ENCODE measurements at places on chromosomes 2 and 18.

GRCh38 chr18:60962625-60963024 lies 370.6 kb upstream of the CDH20 start:
- DNase-seq = no peak

GRCh38 chr2:156031121-156031520 lies 301.4 kb downstream of the NR4A2 start:
- DNase-seq = no peak

- DNase-seq = no peak
Measured at GRCh38 chr18:33924576-33924975, 300.1 kb downstream of the NOL4 start.

GRCh38 chr2:127089478-127090235 lies 17.3 kb downstream of the BIN1 start:
- DNase-seq = no peak

DNA sequence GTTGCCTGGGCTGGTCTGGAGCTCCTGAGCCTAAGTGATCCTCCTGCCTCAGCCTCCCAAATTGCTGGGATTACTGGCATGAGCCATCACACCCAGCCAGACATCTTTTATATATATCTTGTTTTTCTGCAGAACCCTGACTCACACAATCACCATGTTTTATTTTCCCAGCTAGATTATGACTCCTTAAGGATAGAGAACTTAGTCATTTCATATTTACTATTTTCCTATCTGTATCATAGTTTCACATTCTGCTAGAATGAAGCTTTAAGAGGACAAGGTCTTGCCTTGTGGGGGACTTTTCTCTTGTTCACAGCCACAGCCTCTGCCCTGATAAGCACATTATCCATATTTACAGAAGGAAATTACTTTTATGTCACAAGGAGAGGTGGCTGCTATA lies 73.9 kb downstream of the LBH start:
- no peak for DNase-seq

GRCh38 chr2:133581010-133581760 lies 12.9 kb upstream of the NCKAP5 start:
- no peak for DNase-seq

GRCh38 chr2:182020286-182021070 lies 34.8 kb downstream of the PPP1R1C start:
- DNase-seq = no peak

GRCh38 chr2:181239201-181239799 lies 217.9 kb upstream of the ITGA4 start:
- DNase-seq = no peak

GRCh38 chr2:29806461-29806860 lies 114.9 kb downstream of the ALK start:
- no peak for DNase-seq

DNA sequence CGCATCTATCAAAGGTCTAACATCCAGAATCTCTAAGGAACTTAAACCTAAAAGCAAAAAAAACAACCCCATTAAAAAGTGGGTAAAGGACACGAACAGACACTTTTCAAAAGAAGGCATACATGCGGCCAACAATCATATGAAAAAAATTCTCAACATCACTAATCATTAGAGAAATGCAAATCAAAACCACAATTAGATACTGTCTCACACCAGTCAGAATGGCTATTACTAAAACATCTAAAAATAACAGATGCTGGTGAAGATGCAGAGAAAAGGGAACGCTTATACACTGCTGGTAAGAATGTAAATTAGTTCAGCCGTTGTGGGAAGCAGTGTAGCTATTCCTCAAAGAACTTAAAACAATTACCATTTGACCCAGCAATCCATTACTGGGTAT lies 38.0 kb downstream of the PPP3R1 start:
- DNase-seq = no peak

DNA sequence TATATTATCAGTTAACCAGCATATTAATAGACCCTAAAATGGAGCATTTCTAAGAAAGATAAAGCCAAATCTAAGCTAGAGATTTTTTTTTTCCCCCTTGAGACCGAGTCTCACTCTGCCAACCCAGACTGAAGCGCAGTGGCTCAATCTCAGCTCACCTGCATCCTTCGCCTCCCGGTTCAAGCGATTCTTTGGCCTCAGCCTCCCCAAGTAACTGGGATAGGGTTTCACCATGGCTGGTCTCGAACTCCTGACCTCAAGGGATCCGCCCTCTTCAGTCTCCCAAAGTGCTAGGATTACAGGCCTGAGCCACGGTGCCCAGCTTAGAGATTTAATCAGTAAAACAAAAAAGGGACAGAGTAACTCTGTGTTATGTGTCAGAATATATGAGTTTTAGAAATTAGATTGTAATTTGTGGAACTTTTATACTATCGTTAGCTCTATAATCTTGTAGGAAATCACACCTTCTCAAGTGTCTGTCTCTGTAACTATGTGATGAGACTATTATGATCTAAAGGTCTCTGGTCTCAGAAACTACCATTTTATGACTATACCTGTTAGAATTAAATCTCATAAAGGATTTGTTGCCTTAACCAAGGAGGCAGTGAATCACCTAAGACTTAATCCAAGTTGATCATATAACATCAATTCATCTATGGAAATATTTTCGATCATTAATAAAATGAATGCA lies 34.0 kb downstream of the YWHAQ start:
- no peak for DNase-seq

DNA sequence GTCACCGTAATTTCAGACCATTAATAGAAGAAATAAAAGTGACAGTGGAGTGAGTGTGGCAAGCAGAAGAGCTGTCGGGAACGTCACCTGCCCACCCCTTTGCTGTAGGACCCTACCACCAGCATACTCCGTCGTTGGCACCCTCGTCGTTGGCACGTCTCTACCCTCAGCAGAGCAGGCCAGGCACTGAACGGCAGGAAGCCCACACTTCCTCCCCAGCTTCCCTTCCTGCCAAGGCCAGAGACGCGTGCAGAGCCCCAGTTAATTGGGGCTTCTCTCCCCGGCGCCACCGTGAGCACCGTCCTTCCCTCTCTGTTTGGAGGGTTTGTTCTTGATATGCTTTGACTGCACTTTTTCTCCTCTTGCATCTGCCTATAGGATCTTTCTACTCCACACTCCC lies 27.0 kb upstream of the NFATC1 start:
- no peak for DNase-seq

GRCh38 chr2:176078541-176079284 lies 5.0 kb downstream of the EVX2 start:
- DNase-seq = no peak

GRCh38 chr2:15643791-15644585 lies 52.3 kb downstream of the DDX1 start:
- DNase-seq = no peak

- no peak for DNase-seq
Measured at GRCh38 chr2:85705680-85706039, 11.5 kb downstream of the GNLY start.

- DNase-seq = no peak
Measured at GRCh38 chr2:55550368-55551102, 31.0 kb downstream of the CFAP36 start.

DNA sequence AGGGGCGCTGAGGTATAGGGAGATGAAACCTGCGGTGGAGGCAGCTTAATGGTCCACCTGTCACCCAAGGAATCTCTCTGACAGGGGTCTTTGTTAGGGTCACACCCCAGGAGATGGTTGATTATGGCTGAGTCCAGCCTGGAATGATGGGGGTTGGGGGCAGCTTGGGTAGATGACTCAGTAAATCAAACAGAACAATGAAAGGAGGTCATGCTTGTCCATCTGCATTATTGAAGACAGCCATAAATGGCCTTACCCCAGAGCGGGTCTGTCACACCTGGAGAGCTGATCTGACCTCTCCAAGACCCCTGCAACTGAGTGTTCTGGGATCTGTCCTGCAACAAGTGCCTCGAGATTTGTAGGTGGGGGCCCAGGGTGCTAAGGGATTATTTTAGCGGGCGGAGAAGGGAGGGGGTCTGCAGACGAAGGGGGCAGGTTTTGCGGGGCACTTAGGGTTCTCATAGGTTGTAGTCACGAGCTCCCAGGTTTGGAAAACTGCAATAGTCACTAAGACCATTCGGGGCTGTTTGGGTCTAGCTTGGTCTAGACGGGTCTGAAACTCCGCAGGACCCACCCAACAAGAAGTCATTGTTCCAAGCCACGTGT lies 771 bp upstream of the IGFBP2 start:
- no peak for DNase-seq

DNA sequence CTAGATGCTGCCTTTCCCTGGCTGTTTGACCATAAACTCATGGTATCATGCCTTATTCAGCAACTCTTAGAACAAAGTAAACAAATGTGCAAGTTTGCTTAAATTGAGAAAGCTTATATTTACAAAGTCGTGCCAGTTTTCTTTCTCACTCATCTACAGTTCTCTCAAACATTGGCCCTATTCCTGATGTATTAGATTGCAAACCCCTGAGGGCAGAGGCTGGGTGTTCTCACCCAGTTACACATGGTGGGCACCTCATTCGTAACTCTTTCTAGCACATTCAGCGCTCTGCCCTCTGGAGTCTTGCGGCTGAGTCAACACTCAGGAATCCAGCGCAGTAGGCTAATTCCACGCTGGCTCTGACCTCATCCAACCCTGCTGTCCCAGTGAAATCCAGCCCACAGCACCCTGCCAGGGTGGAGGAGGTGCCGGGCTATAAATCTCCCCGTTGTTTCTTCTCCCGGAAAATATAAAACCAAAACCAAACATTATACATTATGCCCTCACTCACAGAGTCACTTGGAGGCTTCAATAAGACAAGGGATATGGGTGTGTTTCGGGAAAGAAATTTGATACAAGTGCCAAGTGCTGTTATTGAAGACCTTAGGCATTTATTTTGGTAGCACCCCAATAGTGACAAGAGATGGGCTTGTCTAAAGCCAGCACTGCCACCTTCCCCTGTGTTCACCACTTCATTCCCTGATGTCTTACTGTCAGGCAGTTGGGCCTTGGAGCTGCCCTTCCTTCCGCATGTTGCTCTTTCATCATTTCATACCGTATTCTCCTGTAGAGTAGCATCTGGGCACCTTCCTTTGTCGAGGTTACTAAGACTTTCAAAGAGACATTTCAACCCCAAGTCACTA lies 287.4 kb downstream of the PRKCE start:
- no peak for DNase-seq

- no peak for DNase-seq
Measured at GRCh38 chr2:178845566-178846457, 38.6 kb upstream of the TTN start.

GRCh38 chr18:7535436-7536205 lies 31.5 kb upstream of the PTPRM start:
- DNase-seq = no peak

Data from T-helper 1 cell (primary cell).